GM06990 (cell line): ENCODE measurements at places on chromosomes 11 and 22.

GRCh38 chr11:101456812-101457211 is 127.0 kb downstream of the TRPC6 start:
- DNase-seq: no peak

- no peak for DNase-seq
These were observed 22.2 kb downstream of the CASP5 start for GRCh38 chr11:105000797-105001196.

GRCh38 chr11:132228746-132229325 is 858.4 kb downstream of the NTM start:
- DNase-seq: no peak

GRCh38 chr11:67271541-67272284 is 5.4 kb downstream of the GRK2 start:
- no peak for DNase-seq
